ENCODE measurements at places on chromosomes 5 and 9.

DNA sequence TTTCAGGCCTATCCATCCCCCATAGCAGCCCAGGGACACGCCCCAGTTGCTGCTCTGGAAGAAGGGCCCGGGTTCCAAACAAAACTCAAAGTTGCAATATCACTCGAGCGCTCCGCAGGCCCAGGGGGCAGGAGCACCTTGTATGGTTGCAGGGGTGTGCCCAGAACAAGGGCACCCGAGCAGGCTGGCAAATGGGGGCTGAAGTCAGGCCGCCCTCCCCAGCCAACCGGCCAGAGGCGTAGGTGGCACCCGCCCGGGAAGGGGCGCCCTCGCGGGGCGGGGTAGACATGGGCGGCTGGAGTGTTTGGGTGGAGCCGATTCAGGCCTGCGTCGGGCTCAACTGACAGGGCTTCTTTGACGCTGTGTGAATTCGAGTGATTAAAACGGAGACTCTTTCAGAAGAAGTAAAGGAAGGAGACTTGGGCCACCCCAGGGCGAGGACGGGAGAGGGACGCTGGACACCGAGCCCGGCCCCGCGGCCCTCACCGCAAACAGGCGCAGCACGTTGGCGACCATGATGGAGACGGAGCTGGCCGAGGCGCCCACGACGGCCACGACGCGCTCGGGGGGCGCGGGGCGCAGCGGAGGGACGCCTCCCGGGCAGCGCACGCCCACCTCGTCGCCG, 1.1 kb downstream of the GRM6 start:
- no peak for DNase-seq

DNA sequence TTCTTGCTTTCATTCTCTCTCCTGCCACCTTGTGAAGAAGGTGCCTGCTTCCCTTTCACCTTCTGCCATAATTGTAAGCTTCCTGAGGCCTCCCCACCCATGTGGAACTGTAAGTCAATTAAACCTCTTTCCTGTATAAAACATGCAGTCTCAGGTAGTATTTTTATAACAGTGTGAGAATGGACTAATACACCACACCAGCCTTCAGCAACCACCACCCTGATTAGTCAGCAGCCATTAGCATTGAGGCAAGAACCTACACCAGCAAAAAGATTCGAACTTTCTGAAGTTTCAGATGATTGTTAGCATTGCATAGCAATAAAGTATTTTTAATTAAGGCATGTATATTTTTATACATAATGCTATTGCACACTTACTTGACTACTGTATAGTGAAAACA, 980.2 kb downstream of the EFNA5 start:
- DNase-seq: no peak

DNA sequence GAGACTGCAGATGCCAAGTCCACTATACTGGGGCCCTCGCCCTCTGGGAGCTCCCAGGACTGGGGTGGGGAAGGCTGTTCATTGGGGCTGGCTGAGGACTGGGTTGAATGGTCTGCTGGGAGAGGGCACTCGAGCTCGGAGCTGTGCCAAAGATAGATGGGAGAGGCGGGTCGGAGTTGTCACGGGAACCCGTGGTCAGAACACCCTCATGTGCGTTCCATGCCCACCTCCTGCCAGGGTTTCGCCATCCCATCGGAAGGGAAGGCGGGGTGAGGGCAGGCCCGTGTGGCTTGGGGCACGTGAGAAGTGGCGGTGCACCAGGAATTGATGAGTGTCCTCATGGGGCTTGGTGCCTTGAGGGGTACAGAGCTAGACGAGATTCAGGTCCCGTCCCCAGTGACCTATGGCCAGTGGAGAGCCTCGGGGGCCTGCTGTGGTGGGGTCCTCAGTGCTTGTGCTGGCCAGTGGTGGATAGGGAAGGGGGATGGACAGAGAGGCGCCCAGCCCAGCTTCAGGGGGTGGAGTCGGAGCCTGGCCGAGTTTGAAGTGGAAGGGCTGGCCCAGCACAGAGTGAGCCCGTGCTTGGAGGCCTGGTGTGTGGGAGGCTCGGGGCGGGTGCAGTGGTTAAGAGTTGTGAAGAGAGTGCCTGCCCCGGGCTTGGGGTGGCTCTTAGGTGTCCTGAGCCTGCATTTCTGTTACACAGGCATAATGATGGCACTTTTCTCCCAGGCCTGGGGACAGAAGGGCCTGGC, 4.3 kb downstream of the CACFD1 start:
- no peak for DNase-seq

GRCh38 chr5:178282391-178282790, 49.8 kb upstream of the PHYKPL start:
- DNase-seq: no peak

DNA sequence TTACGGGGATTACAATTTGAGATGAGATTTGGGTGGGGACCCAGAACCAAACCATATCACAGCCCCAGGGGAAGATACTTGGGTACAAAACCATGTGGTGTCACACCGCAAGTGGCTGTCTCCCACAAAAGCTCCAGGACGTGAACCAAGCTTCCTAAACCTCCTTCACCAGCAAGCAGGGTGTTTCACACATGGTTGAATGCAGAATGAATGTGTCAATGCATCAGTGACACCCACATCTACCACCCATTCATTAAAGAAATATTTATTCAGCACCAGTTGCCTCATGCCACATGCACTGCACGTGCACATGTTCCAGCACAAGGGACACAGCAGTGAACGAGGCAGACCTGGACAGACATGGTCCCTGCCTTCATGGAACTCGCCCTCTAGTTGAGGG, 70.9 kb upstream of the SPOCK1 start:
- no peak for DNase-seq

DNA sequence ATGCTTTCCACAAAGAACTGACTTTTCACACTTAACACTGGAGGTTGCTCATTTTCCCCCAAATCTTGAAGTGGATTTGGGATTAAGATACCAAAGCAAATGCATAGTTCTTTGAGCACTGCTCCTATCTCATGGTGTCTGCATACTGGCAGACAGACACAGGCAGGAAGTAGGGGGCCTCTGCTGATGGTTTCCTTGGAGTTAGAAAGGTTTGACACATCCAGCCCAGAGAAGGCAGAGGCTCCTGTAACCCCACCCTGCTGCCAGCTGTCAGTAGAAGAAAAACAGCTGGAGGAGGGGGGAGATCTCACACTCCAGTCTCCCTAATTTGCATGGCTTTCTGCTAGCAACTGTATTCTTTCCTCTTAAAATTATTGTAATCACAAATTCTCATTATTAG, 44.1 kb downstream of the APTX start:
- DNase-seq: no peak

GRCh38 chr9:13026956-13027355, 252.1 kb downstream of the LURAP1L start:
- DNase-seq: no peak

GRCh38 chr5:147754372-147755122, 28.0 kb downstream of the JAKMIP2 start:
- DNase-seq: no peak

DNA sequence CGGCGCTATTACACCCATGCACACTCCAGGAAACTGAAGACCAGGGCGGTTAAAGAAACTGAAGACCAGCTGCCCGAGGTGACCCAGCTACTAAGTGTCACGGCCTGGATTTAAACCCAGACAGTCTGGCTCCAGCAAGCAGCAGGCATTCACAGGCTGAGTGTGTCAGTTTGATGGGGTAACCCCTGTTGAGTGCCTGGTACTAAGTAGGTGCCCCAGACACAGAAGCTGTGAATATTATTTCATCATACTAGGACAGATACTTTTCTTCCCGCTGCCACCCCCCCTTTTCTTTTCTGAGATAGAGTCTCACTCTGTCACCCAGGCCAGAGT, 7.3 kb downstream of the ENG start:
- DNase-seq: no peak

DNA sequence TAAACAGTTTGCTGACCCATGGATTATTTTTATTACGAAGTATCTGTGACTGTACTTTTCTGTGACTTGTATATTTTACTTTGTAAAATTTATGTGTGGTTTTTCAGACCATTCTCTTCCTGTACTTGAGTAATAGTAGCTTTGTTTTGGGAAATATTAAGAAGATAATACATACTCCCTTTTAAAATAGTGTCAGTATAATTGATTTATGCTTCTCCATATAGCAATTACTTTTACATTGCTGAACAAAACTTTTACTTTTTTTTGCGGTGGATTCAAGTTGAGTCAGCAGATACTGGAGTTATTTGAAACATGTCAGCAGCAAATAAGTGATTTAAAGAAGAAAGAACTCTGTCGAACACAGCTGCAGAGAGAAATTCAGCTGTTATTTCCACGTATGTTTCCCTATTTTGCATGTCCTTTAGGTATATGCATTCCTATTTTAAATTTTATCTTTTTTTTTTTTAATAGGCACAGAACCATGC, 28.4 kb downstream of the TENT2 start:
- no peak for DNase-seq

GRCh38 chr5:40560474-40561110, 119.1 kb upstream of the PTGER4 start:
- no peak for DNase-seq

DNA sequence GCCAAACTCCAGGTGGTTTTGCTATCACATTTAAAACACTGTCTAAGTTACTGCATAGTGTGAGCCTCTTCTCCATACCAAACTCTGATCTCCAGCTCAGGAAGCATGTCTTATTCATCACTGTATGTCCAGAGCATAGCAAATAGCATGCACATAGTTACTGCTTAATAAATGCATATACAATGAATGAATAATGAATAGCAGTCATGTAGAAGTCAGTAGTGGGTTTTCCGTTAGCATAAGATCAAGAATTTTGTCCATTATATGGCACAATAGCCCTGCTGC, 329.4 kb downstream of the ARRDC3 start:
- DNase-seq: no peak

DNA sequence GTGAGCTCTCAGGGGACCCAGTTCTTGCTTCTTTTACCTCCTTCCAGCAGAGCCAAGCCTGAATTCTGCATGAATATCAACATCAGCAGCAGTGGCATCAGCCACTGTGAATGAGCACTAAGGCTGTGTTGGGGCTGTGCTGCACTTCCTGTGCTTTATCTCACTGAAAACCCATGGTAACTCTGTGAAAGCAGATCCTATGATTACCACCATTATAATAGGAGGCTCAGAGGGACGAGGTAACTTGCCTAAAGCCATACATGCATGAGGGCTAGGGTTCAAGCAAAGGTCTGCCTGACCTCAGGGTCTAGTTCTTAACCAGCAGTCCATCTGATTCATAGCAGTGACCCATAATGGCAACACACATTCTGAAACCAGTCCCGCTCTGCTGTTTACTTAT, 60.5 kb upstream of the RAPGEF1 start:
- no peak for DNase-seq

DNA sequence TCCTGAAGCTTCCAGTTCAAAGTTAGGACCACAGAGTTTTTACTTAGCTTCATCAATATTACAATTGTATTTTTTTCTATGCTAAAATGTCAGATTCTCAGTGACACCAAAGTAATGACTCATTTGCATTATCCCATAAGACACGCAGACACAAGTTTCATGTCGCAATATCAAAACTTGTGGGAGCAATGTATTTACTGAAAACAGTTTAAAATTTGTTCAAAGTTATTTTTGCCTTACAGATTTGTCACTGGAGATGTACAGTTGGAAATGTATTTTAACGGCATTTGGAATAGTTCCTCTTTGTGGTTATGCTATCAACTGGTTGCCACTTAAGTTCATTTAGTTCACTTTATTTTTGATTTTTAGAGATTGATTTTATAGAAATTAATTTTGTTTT, 36.2 kb upstream of the DAP start:
- DNase-seq: no peak

DNA sequence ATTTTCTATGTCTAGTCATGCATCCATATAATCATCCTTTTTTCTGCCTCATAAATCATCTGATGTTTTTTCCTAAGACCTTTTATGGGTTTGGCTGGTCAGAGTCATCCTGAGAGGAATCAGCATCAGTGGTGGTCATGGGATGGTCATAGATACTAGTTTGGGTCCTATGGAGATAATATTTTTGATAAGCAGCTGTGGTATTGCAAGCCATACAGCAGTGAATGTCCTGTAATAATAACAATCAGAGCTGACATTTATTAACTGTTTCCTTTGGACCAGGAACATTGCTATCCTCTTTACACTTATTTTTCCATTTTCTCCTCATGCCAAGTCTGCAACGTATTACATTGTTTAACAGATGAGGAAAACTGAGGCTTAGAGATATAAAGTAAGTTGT, 83.1 kb downstream of the TEX10 start:
- no peak for DNase-seq

DNA sequence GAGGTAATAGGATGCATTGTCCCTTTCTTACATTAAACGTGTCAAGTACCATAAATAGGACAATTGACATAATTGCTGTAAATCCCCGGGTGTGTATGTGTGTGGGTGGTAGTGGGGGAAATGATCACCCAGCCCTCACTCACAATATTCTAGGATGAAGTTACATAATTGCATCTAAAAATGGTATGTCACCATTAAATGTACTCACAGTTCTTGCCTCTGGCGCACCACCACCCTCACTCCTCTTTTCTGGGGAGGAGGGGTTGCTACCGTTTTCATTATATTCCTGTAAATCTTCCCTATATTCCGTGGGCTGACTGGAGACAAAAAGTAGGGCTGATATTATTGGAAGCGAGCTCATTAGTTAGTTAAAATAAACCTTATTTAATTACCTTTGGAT, 563.8 kb downstream of the TLR4 start:
- no peak for DNase-seq

DNA sequence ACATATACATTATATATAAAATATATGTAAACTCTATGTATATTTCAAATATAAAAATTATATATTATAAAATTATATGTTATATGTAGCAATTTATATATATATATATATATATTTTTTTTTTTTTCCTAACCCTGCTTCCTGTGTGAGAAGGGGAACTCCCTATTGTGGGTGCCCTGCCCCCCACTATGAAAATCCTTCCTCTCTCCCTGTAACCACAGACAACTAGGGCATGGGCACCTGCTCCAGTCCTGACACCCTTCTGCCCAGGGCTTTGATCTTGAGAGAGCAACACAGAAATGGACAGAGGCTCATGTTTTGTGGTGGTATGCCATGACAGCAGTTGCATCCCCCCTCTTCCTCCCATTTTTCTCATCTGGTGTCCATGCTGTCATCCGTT, 148.7 kb upstream of the IL12B start:
- no peak for DNase-seq

GRCh38 chr5:1759378-1759970, 40.2 kb downstream of the MRPL36 start:
- no peak for DNase-seq

DNA sequence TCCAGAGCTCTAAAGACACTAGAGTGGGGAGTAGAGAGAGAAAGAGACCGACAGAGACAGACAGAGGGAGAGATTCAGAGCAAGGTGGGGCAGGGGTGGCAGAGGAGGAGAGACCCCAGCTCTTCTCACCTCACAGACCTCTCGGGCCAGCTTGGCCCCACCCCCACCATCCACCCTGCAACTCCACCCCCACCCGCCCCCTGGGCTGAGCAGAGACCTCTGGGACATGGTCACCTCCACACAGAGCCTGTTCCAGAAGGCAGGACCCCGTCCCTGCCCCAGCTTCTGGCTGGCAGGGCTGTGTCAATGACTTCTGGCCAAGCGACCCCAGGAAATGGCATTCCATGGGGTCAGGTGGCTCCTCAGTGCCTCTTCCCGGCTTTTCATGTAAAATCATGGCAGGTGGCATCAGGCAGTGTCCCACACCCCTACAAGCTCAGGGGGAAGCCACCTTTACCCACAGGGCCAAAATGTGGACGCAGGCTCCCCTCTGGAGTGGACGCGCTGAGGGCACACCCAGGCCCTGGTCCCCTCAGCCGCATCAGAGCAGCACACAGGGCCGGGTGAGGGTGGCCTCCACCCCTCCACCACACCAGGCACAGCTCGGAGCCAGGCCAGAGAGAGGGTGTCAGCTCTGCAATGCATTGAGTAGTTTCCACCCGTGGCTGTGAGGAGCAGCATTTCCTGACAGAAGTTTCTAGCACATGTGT, 131.2 kb upstream of the LPCAT1 start:
- no peak for DNase-seq

GRCh38 chr9:93960221-93960970, 5.2 kb upstream of the BARX1 start:
- no peak for DNase-seq
